ENCODE measurements at places on chromosomes 1 and 21.

DNA sequence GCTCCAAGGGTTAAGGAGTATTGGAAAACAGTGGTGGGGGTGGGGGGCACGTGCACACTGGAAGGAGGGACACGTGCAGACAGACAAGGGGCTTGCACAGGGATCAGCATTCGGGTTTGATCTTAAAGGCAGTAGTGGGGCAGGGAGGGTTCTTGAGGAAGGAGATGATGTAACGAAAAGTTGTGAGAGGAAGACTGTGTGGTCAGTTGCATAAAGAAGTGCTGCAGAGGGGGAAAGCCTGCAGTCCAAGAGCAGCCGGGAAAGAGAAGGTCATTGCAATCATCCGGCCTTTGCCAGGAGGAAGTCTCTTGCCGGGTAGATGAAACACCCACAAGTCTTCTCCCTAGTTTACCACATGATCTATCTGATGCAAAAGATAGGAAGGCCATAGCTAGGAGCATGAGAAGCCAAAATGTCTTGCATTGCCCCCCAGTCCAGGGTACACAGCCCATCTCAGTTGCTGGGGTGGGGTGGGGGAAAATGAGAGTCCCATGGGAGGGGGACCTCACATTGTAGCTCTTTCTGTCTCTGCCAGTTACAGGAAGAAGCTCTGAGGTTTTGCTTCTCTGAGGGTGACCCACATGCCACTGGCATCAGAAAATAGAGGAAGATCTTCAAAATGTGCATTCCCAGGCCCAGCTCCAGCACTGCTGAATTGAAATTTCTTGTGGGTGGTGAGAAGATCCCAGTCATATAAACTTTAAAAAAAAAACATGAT is 202.5 kb upstream of the RAB4A start:
- peak; percentile 46 for DNase-seq

DNA sequence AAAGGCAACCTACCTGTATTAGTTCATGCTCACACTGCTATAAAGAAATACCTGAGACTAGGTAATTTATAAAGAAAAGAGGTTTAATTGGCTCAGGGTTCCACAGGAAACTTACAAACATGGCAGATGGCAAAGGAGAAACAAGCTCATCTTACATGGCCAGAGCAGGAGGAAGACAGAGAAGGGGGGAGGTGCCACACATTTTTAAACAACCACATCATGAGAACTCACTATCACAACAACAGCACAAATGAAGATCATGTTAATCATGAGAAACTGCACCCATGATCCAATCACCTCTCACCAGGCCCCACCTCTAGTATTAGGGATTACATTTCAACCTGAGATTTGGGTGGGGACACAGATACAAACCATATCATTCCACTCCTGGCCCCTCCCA is 90.6 kb upstream of the KCTD3 start:
- no peak for DNase-seq

- DNase-seq: peak; percentile 70
Observed at GRCh38 chr1:30757352-30758120, at the start of gene LAPTM5. Gene LAPTM5 (minus strand): TSS chr1:30757774. CDS start chr1:30757745, 29 bp downstream.

GRCh38 chr21:32336711-32337110 is 38.1 kb downstream of the MRAP start:
- DNase-seq: no peak

DNA sequence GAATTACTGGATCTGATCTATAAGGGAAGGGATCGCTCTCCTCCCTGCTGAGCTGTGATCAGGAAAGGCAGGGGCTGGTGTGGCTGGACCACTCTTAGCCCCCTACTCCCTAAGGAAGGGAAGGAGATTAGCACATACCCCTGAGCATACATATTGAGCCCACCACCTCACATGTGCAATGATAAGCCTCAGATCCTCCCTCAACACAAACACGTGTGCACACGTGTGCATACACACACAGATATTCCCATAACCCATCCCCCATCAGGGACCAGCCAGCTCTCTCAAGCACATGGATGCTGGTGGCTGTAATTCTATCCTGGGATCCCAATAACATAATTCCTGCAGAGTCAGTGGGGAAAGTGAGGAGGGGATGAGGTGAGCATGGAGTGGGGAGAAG is 21.2 kb downstream of the SYT2 start:
- DNase-seq: no peak

GRCh38 chr1:95311014-95311413 is 77.0 kb downstream of the RWDD3 start:
- no peak for DNase-seq

- DNase-seq: no peak
Observed at GRCh38 chr1:197844651-197845050, 57.8 kb upstream of the C1orf53 start.

GRCh38 chr1:7223334-7224080 is 438.3 kb downstream of the CAMTA1 start:
- DNase-seq: no peak

DNA sequence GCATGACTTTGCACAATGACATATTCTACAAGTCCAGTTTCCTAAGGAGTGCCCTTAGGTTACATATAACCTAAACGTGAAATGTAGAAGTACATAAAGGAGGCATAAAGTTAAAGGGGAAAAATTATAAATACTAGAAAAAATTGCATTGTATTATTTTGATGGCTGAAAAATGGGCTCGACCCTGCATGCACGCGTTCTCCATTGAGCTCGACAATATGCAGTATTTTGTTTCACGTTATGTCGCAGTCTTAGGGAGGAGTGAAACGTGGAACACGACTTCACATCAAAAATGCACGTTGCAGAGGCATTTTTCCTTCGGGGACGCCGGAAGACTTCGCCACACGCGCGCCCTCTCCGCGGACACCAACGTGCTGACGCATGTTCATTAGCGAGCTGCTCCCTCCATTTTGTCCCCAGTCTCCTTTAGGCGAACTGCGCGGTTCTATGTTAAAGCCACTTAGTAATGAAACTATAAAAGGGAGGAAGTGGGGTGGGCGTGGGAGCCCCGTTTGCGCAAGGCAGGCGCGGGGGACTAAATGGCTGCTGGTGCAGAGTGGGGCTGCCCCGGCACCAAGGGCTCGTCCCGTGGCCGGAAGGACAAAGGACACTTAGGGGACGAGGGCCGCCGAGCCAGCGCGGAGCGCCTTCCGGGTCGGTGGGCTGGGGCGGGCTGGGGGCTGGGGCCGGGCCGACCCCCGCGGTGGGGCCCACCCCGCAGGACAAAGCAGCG is 749 bp upstream of the COX20 start:
- DNase-seq: peak; percentile 94

DNA sequence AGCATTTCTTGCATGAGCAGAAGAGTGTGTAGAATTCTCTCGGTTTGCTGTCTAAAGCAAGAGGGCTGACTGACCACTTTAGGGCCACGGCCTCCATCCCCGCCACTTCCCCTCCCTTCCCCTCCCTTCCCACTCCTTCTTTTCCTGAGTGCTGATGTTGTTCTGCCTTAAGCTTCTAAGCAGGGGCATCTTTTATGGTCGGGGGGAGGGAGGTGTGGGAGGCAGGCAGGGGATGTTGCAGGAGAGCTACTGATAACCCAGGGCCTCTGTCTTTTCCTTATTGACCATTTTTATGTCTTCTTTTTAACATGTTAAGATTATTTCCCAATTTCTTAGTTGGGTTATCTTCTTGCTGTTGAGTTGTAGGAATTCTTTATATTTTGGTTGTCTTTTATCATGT is 15.1 kb downstream of the USP25 start:
- DNase-seq: no peak

DNA sequence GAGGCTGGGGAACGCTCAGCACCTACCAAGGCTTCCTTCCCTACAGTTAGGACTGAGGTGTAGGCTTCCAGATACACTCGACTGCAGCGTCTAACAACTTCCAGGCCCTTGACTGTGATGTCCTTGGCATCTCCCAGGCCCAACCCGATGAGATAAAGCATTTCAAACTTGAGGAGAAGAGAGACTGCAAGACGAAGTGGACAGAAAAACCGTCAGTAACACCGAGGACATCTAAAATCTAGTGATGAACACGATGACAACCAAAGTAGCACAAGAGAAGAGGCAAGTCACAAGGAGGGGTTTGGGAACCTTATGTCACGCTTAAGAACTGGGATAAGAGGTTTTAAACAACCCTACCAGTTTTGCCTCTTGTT is 314 bp downstream of the DPH5 start:
- DNase-seq: no peak

- no peak for DNase-seq
Observed at GRCh38 chr21:35088319-35088771, 39.2 kb upstream of the RUNX1 start.
